ENCODE measurements at places on chromosomes 12 and 14.

DNA sequence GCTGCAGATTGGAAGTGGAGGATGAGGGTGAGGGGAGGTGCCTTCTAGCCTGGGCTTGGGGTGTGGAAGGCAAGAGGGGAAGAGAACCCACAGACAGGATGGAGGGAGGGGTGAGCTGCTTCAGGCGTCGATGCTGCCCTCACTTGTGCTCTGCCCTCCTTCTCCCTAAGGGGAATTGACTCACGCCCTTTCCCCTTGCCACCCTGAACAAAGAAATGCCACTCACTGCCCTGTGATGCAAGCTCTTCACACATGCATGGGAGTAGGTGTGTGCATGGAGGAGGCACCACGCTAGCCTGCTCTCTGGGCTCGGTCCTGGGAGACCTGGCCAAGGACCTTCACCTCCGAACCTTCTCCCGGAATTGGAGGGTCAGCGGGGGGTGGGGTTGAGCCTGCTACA lies 35.7 kb upstream of the PRMT8 start:
- DNase-seq, result no peak

- no peak for DNase-seq
Observed at GRCh38 chr14:102544747-102545460, 35.3 kb upstream of the ANKRD9 start.

DNA sequence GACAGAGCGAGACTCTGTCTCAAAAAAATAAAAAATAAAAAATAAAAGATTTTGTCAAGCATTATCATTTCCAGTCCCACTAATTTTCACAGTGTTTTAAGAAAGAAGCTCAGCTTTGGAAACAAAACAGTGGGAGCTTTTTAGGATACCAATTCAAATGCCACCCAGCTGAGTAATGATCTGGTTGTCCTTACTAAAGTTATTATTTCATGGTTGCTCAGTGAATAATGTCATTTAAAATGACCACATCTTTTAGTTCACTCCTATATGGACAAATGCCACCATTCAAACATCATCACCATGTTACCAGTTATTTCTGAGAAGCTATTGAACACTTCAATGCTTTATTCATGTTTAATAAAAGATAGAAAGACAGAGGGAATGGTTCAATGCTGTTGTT lies 365.0 kb downstream of the CCER1 start:
- no peak for DNase-seq

DNA sequence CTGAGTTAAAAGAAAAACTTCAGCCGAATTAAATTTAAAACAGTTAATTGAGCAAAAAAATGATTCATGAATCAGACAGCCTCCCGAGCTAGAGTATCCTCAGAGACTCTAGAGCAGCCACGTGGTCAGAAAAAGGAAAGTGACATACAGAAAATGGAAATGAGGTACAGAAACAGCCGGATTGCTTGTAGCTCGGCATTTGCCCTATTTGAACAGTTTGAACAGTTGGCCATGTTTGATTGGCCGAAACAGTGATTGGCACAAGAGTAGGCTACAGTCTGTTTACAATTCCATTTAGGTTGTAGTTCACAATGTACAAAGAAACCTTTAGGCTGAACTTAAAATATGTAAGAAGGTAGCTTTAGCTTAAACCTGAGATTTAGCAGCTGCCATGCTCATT lies 12.9 kb upstream of the OXA1L start:
- DNase-seq, result no peak

GRCh38 chr14:77059276-77059915 lies 30.9 kb upstream of the IRF2BPL start:
- DNase-seq, result no peak

- DNase-seq, result no peak
Observed at GRCh38 chr14:68232300-68233055, 412.9 kb downstream of the RAD51B start.

All from activated T-helper 1 cell treated with anti-CD3 and anti-CD28 coated beads, Interleukin-2, amount 50 U/mL, for 16 hours (primary cell).